Vagina (tissue), 2 donors: ENCODE measurements at places on chromosomes 7 and 10.

- no peak for DNase-seq
Measured at GRCh38 chr10:43278216-43278615, 11.4 kb upstream of the RASGEF1A start.

GRCh38 chr10:101773923-101774588 is 1.9 kb downstream of the FGF8 start:
- no peak for DNase-seq

DNA sequence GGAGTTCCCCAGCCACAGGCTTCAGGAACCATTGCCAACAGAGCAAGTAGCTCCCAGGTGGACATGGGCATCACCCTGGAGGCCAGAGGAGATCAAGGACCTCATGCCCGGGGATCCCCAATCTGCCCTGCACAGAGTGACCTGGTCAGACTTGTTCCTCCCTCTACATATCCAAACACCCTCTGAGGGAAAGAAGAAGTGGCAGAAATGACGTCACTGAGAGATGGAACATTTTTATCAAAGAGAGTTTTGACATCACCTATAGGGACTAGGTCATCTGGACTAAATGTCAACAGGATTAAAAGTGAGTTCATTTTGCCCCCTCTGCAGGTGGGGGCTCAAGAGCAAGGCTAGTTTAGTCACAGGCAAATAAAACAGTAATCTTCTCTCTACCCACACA is 273.7 kb downstream of the SKAP2 start:
- no peak for DNase-seq

GRCh38 chr10:123021517-123021916 is 12.7 kb downstream of the ACADSB start:
- DNase-seq, result no peak

DNA sequence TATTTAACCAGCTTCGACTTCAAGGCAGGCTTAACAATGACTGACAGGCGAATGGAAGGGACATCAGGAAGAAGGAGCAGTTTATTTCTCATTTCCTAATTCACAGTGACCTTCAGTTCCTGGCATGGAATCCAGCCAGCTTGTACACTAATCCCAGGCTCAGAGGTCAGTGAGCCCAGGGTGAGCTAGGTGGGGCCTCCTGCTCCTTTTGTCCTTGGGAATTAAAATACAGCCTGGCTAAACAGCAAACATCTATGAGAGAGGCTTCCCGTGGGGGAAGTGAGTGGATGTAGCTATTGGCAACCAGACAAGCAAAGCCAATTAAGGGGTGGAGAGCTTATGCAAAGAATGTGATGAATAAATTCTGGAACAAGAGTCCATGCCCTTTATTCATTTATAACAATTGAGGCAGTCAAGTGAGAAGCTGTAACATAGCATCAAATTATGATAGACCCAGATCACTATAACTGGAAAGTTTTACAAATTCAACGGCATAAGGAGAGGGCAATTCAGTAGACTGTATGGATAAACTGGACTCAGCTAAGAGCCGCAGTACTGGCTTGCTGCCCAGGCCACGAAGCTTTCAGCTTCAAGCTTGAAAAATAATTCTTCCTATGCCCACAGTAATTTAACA is 57.1 kb downstream of the STK17A start:
- no peak for DNase-seq

- no peak for DNase-seq
Measured at GRCh38 chr10:90319188-90319914, 538.5 kb downstream of the HTR7 start.

GRCh38 chr7:129828078-129828762 is 124.5 kb downstream of the UBE2H start:
- no peak for DNase-seq

DNA sequence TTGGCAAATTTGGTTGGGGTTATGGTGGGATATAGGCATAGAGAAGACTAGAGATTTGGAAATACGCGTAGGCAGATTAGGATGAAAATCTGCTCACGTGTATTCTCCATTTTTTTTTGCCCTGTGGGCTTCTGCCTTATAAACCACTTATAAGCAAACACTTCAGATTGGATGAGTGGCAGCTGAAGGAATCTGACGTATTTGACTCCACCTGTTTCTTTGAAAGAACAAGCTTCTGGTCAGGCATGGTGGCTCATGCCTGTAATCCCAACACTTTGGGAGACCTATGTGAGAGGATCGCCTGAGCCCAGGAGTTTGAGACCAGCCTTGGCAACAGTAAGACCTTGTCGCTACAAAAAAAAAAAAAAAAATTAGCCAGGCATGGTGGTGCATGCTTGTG is 5.1 kb downstream of the STK31 start:
- no peak for DNase-seq

DNA sequence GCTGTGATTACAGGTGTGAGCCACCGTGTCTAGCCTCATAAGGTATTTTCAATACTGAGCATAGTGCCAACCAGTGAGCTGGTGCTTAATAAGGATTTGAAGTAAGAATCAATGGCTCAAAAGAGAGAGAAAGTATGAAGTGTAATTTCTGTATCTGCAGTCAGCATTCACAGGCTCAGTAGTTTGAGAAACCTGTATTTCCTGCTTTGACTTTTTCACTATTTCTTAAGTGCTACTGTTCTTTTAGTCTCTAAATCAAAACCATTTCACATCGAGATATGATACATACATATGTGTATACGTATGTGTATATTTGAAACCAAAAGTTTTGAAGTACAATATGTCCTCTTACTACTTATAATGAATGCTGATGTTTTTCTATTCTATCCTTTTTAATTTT is 189.9 kb downstream of the PPP1R9A start:
- no peak for DNase-seq
